ENCODE measurements at places on chromosomes 7 and 10.

DNA sequence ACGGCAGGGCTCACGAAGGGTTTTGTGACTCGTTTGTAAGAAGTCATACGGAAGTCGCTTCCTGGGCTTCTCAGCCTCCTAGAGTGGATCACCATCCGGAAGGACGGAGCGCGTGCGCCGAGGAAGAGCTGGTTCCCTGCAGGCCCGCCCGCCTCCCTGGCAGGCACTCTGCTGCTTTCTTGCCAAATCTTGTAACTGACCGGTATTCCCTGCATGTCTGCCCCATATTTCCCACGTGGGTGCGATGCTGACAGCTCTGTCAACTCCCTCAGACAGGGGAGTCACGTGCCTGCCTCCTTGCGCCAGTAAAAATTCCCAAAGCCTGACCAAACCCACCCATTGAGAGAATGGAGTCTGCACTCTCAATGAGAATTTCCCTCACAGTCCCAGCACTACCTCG lies 12.7 kb downstream of the SHH start:
- no peak for DNase-seq

- DNase-seq, result no peak
These were observed 757 bp downstream of the ANKIB1 start for GRCh38 chr7:92246360-92247101.

- no peak for DNase-seq
These were observed 373.3 kb upstream of the PRKCQ start for GRCh38 chr10:6953271-6953801.

GRCh38 chr7:41107330-41107937 lies 595.5 kb downstream of the INHBA start:
- no peak for DNase-seq

- no peak for DNase-seq
These were observed 46.7 kb downstream of the AFAP1L2 start for GRCh38 chr10:114357515-114357996.

DNA sequence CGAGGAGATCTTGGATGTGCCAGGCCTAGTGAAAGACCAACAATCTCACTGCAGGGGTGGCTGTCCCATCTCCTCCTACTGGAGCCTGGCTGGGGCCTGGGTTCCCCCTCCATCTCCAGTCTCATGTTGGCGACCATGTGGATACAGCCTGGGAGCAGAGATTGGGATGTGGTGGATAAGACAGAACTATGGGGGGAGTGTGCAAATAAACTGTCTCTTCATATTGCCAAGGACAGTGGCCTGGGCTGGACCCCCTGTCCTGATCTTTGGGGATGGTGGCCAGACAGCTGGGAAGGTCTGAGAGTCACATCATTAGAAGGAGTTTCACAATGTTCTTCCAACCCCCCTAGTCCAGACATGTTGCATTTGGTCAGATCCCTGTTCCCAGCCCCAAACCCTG lies 5.8 kb upstream of the MINDY4 start:
- no peak for DNase-seq

GRCh38 chr7:125654076-125654475 lies 724.5 kb upstream of the POT1 start:
- no peak for DNase-seq

DNA sequence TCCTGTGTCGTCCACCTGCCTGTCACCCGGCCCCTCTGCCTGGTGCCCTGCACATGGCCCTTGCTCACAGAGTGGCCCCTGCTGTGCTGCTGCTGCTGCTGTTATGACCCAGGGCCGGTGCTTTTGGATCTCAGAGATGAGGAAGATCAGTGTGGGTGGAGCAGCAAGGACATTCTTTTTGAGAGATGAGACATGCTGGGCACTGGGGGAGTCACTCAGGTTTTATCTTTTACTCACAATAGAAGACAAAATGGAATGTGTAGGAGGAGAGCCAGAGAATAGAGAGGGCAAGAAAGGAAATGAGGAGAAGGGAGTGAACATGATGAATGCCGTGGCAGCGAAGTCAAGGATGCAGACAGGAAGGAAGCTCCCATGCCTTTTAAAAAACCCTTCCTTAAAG lies 611.5 kb upstream of the DPP6 start:
- DNase-seq, result no peak

DNA sequence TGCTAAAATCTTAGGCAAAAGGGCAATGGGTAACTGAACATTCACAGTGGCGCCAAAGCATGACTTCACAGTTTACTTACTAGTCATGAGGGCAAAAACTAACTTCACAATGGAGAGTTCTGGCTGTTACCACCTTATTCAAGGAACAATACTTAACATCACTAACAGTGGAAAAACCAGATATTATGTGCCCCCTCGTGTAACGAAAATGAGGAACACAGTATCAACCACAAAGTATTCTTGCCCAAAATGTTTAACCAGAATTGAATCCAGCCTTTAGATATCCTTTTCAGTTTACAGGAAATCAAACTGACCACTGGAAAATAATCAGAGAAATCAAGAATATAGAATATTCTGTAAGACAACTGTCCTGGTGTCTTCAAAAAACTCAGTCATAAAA lies 9.5 kb downstream of the C7orf25 start:
- no peak for DNase-seq

DNA sequence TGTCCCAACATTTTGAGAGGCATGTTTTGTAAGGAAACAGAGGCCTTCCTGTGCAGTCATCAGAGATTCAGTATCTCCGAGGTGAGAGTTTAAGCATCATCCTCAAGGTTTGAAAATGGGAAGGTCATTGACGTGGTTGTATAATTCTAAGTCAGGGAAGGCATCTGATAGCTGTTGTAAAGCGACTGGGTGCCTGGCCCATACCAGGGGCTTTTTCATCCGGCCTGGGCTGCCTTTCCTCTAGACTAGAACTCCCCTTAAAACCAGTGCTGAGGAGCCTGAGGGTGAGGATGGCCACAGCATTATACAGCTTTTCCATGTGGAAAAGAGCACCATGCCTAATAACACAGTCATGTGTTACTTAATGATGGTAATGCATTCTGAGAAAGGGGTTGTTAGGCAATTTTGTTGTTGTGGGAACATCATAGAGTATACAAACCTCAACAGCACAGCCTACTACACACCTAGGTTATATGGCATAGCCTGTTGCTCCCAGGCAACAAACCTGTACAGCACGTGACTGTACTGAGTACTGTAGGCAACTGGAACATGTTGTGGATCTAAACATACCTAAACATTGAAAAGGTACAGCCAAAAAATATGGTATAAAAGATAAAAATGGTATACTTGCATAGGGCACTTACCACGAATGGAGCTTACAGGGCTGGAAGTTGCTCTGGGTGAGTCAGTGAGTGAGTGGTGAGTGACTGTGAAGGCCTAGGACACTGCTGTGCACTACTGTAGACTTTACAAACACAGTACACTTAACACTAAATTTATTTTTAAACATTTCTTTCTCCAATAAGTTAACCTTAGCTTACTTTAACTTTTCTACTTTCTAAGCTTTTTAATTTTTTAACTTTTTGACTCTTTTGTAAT lies 13.5 kb upstream of the CACUL1 start:
- no peak for DNase-seq

GRCh38 chr10:133461027-133461426 lies 7.3 kb downstream of the SCART1 start:
- no peak for DNase-seq

GRCh38 chr7:4144172-4144701 lies 537.9 kb upstream of the FOXK1 start:
- no peak for DNase-seq

- no peak for DNase-seq
These were observed 233.3 kb upstream of the CACNA2D1 start for GRCh38 chr7:82676777-82677463.

GRCh38 chr10:87976101-87976743 lies 112.8 kb downstream of the PTEN start:
- DNase-seq, result no peak

DNA sequence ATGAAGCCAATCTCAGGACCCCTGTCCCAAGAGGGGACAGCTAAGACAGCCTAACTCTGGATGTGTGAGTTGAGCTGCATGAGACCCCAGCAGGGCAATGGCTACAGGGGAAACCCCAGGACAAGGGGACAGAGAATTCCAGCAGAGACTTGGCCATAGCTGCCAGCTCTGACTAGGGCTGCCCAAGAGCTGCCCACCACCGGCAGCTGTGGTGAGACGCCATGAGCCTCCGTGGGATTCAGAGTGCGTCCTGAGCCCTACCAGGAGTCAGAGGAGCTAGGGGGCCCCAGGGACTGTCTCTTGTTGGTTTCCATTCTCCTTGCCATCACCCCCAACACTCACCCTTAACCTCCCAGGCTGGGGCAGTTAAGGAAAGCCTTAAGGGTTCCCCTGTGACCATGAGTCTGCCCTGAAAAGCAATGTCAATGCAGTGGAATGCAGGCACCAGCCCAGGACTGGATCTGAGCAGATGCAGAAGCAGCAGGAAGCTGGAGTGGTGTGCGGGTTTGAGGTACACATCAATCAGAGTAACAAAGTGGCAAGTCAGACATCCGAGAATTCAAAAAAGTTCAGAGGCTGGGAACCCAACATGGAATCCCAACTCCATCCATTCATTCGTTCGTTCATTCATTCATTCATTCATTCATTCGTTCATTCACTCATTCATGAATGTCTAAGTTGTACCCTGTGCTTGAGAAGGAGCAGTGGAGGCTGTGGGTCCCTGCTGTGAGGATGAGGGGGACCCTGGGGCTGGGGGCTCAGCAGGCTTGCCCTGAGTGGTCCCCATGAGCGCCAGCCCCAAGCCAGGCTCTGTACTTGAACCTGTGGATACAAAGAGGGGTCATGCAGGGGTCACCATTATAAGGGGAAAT lies 52.9 kb downstream of the C10orf120 start:
- no peak for DNase-seq

DNA sequence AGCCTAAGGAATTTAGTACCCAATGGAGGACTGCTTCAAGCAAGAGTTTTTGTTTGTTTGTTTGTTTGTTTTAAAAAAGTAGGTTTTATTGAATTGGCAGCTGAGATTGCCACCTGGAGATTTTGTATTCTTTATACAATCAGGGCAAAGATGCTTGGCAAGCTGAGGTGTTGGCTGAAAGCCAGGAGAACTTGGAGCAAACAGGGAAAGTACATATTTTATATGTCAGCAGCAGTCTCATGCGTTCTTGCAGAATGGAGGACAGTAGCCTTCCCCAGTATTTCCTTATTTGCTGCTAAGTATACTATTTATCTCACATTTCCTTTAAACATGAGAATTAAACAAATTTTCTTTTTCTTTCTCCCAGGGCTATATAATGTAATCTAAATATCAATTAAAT lies 22.6 kb upstream of the ICA1 start:
- DNase-seq, result no peak

All from stimulated activated CD8-positive, alpha-beta memory T cell treated with anti-CD3 and anti-CD28 coated beads, Interleukin-4, amount 100 ng/mL, for 1 hour (primary cell).